ENCODE measurements at places on chromosomes 16 and 17.

- peak; percentile 40 for DNase-seq
These were observed 6.9 kb downstream of the MYH10 start for GRCh38 chr17:8623591-8623990.

DNA sequence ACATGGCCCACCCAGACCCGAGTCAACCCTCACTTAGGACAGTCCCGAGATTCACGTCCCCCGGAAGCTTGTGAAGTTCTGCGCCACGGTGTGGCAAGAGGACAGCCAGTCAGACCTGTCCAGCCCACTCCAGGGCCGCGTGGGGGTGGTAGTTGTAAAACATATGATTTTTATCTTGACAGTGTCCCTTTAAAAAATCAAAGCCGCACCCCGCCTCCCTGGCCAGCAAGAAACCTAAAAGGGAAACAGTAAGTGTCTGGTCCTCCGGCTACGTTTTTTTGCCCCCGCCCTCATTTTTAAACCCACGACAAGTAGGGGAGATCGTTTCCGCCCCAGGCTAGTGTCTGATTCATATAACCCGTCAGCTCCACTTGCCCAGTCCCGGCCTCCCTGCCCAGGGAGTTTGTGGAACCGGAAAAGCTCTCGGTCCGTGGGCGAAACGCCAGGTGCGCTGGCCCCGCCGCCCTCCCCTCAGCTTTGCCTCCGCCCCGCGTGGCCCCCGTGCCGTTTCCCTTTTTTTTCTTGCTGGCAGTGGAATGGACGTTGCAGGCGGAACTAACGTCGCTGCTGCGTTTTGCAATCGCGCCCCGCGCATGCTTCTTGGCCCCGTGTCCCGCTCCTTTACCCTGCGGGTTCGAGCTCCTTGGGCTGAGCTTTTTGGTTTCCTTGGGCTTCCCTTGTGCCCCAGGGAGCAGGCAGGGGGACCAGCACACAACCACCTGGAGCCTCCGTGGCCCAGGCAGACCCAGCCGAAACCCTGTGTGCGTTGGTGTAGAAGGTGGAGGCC lies 13.3 kb upstream of the NUDT16L1 start:
- DNase-seq = peak; percentile 23

- DNase-seq = peak; percentile 92
These were observed at the start of gene PCGF2 for GRCh38 chr17:38748149-38748891. PCGF2 (minus strand) TSS chr17:38748336; CDS start chr17:38740402, 7,934 bp downstream.

DNA sequence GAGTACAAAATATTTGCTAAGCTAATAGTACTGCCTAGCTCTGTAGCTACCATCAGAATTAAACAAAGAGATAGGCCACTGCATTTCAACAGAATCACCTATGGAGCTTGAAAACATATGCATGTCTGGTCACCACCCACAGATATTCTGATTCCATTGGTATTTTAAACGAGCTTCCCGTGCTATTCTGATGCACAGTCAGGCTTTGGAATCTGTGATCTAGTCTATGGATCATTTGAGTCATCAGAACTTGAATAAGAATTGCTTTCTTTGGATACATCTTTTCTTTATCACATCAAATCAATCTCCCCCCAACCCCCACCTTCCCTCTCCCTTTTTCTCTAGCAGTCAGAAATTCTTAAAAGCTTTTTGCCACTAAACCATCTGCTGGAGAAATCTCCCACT lies 124.7 kb downstream of the NPIPB5 start:
- DNase-seq = no peak

DNA sequence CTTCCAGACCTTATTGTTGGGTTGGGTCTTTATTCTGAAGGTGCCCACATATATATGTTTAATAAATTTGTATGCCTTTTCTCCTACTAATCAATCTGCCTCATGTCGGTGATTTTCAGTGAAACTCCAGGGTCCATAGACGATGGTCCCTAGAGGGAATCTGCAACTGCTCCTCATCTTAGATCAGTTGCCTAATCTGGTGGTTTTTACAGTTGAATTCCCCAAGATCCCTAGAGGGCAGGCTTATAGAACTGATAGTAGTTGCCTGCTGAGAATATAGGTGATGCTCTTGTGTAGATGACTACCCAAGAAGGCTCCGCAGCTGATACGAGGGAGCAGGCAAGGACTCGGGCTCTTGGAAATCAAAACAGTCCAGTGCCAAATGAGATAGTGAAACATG lies 619.2 kb upstream of the C16orf82 start:
- DNase-seq = no peak

All from fibroblast of pulmonary artery (primary cell).